AG08396 (cell line): ENCODE measurements at places on chromosomes 13 and 19.

DNA sequence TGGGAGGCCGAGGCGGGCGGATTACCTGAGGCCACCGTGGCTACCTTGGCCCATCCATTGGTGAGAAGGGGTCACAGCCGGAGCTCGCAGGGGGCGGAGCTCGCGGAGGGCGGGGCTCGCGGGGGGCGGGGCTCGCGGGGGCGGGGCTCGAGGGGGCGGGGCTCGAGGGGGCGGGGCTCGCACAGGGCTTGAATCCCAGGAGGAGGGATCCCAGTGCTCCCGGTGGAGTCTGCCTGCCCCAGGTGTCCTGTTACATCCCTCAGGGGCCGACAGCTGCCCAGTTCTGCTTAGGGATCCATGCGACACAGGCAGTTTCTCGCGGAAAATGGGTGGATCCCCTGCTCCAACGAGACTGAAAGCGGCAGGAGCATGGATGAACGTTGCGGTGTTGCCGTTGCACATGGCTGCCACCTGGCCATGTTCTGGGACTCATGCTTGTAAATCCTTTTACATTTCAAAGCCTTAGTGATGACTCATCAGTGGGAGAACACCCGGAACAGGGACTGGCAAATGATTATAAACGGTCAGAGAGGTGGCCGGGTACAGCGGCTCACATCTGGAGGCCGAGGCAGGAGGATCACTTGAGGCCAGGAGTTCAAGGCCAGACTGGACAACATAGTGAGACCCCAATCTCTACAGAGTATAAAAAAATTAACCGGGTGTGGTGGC, 25.1 kb downstream of the TMPRSS9 start:
- peak; percentile 84 for DNase-seq

GRCh38 chr13:112885782-112886268, 83.2 kb upstream of the MCF2L start:
- DNase-seq: peak; percentile 96

- DNase-seq: no peak
Measured at GRCh38 chr13:103067751-103068555, 1.7 kb upstream of the SLC10A2 start.

DNA sequence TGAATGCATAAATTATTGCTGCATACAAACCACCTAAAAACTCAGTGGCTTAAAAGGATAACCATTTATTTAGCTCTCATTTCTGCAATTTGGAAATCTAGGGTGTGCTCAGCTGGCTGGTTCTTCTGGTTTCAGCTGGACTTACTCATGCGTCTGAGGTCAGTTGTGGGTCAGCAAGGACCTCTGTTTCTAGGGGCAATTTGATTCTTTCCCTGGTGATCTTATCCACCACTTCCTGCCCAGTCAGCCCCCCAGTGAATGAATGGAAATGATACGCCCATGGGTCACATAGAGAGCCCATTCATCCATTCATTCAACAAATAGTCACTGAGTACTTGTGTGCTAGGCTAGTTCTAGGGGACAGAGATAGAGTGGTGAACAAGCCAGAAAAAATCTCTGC, 9.9 kb downstream of the FXYD5 start:
- no peak for DNase-seq

DNA sequence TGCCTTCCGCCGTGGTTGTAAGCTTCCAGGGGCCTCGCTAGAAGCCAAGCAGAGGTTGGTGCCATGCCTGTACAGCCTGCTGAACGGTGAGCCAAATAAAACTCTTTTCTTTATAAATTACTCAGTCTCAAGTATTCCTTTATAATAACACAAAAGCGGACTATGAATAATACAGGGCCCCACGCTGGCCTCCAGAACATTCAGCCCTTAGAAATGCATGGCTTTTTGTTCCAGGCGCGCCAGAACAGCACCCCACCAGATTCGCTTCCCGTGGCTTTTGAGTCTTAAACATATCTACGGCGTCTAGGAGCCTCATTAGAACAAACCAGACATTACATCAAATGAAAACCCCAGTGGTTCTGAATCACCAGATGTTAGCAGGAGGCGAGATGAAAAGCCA, 75.1 kb downstream of the SLC15A1 start:
- DNase-seq: peak; percentile 20

GRCh38 chr13:52597676-52598075, 44.6 kb upstream of the HNRNPA1L2 start:
- no peak for DNase-seq

- no peak for DNase-seq
Measured at GRCh38 chr13:31096654-31097302, 64.9 kb downstream of the HSPH1 start.

- DNase-seq: no peak
Measured at GRCh38 chr19:8576273-8576993, 809 bp downstream of the MYO1F start.

DNA sequence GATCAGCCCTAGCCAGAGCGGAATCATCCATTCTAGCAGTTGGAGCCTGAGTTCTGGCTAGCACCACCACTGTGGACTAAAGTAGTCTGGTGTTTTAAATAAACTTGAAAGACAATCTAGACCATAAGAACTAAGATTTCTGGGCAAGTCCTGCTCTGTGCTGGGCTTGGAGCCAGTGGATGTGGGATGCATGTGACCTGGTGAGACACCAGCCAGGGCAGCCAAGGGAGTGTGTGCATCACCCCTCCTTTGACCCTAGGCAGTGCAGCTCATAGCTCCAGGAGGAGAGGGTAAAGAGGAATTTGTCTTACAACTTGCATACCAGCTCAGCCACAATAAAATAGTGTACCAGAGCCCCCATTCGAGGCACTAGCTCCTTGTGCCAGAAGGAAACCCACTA, 21.0 kb downstream of the ITGBL1 start:
- DNase-seq: peak; percentile 61

DNA sequence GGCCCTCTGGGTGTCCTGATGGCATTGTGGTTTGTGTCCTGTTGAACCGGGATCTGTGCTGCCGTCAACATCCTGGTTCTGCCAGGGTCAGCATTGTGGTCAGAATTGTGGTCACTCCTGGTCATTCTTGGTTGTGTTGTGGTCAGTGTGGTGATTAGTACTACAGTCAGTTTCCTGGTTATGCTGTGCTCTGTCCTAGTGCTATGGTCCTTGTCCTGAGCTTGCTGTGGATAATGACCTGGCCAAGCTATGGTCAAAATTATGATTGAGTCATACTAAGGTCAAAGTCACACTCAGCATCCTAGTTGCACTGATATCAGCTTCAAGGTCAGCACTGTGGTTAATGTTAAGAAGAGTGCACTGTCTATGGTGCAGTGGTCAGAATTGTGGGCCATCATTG, 4.5 kb upstream of the OLFM2 start:
- DNase-seq: no peak

- DNase-seq: no peak
Measured at GRCh38 chr19:29882719-29883105, 59.3 kb upstream of the URI1 start.

- DNase-seq: no peak
Measured at GRCh38 chr13:32272021-32272683, 43.0 kb downstream of the ZAR1L start.

- no peak for DNase-seq
Measured at GRCh38 chr19:17393914-17394313, at the start of gene CCDC194. Gene CCDC194 (minus strand): TSS chr19:17394196. CDS start chr19:17394158, 38 bp downstream.

DNA sequence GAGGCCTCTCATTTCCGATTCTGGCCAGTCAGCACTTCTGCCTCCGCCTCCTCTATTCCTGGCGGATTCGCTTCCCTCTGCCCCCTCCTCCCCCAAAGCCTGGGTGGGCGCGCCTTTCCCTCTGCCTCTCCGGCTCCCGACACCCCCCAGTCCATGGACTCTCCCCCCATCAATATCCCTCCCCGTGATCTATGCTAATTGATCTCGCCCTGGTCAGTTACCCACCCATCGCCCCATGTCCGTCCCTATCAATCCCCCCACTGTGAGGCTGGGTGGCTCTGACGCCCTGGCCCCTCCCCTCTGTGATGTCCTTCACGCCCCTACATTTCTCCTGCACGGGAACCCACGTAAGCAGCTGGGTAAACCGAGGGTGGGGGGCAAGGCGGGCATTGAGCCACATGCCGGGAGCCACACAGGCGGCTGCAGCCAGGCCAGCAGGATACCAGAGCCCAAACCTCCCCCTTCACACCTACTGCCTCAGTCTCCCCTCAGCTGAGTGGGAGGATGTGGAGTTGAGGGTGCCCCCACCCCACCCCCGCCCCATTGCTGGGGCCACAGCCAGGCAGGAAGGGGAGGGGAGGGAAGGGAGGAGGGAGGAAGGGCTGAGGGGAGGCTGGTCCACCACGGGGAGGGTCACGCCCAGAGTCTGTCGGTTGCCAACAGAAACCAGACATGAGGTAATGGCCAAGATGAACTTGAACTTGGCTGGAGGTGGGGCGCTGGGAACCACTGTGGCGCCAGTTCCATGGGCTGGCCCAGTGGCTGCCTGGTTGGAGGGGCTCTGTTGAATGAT, 21.0 kb downstream of the SMIM24 start:
- DNase-seq: peak; percentile 96

DNA sequence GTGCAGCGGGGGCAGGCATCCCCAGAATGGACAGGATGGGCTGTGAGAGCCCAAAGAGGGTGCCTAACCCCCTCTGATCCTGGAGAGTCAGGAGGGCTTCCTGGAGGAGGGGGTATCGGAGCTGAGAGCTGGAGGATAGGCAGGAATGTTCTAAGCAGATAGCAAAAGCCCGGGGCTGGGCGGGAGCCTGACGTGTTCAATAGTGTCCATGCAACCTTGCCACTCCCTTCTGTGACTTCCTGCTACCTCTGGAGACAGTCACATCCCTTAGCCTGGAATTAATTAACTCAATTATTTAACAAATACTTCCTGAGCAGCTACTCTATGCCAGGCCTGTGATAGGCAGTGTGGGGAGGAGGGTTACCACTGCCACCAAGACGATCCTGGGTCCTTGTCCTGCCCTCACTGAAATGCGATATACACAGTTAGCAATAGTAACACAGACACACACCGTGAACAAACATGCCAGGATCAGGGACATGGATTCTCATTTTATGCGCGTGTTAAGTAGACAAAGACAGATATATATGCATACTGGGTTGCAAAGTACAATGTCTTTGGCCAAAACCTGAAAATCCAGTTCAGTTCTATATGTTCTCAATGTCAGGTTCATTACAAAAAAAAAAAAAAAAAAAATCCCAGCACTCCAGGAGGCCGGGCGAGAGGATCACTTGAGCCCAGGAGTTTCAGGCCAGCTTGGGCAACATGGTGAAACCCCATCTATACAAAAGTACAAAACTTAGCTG, 10.7 kb downstream of the AP2S1 start:
- no peak for DNase-seq

DNA sequence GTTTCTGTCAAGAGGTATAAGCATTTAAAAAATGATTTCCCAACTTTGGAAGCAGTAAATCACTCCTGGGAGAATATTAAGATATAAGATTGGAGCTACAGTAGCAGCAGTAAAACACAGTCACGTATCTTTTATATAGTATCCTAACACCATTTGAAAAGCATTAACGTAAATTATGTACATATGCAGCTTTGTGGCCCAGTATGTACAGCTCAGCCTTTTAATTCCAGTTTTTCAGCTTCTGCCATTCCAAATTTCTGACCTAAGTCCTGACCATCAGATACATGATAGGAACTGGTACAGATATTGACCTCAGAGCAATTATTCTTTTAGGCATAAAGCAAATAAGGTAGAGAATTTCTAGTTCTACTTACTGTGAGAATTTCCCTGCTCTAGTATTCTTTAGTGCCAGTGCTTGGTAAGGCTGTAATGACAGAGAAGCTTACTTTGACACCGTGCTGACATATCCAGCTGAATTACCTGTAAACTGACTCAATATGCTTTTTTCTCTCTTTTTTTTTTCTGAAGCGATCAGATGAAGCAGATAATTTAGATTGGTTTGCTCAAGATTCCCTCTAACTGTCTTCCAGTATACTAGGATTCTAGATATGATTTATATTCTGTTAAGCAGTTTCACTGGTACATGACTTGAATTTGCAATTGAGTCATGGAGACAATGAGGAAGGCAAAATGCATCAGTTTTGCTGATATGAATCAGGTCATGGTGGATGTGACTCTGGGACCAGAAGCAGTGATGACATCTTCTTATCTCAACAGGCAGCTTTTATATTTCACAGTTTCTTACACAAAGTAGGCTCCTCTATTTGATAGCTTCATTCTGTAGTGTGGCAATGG, 703.6 kb downstream of the SLITRK6 start:
- DNase-seq: no peak

DNA sequence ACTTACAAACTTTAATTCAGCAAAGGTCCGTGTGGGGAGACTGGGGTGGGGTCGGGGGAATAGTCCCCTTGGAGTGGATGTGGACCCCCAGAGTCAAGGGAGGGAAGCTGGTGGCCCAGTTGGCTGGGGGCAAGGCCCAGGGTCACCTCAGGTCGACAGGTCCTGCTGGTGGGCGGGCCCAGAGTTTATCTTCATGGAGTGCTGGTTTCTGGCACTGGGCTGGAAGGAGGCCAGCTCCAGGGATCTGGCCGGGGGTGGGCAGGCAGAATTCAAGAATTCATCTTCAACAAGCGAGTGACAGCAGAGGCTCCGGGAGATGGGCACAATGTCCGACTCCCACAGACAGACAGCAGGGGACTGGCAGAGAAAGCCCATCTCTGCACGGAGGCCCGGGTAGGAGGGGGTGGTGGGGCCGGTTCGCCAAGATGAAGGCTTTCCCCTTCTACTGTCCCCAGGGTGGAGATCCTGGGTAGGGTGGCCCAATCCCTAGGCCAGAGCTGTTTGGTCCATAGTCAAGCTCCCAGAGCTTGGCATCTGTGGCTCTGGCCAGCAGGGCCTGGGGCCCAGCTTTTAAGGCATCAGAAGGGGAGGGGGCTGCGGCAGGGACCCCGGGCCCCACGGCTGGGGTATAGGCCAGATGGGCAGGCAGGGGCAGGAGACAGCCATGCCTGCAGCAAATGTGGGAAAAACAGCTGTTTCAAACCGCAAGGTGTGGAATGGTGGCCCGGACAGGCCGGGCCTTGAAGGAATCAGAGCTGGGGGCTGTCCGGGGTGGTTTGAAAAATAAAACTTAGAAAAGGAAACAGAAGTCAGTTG, 622 bp upstream of the FDX2 start:
- no peak for DNase-seq

GRCh38 chr19:29896802-29897201, 45.2 kb upstream of the URI1 start:
- DNase-seq: no peak

DNA sequence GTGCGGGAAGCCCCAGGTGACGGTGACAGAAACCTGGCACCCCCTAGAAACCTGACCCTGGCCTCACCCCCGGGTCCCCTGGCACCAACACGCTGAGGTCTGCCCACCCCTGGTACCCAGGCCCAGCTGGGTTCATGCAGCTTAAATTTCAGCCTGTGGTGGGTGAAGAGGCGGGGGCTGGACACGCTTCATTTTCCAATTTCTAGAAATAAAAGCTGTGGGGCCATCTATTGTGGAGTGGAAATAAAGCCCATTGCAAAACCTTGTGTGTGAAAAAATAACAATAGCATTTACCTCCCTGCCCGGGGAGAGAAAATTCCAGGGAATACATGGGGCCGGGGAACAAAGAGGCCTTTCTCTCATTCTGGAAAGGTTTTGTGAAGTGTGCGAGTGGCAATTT, 7.5 kb upstream of the FUT5 start:
- DNase-seq: no peak

DNA sequence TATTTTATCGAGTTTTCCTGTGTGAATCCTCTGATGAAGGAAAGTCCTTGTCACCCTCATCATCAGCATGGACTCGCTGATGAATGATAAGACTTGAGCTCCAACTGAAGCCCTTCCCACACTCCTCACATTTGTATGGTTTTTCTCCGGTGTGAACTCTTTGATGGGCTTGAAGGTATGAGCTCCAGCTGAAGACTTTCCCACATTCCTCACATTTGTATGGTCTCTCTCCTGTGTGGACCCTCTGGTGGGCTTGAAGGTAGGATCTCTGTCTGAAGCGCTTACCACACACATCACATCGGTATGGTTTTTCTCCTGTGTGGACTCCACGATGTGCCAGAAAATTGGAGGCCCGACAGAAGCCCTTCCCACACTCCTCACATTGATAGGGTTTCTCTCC, 21.7 kb downstream of the ZNF45 start:
- DNase-seq: no peak
